ENCODE measurements at places on chromosomes 11 and 22.

DNA sequence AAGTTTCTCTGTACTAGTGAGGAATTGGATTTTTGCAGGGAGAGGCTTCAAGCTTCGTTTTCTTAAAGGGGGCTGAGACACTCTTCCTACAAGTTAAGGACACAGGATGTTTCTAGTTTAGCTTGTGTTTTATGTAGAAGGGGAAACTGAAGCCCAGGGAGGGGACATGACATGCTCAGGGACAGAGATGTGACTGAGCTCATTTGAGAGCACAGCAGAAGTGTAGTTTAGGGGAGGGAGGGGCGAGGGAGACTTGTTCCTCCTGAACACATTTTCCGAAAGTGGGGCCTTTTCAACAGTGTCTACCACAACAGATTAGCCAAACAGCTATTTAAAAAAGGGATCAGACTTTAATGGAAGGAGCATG lies 148.1 kb downstream of the FBXO7 start:
- no peak for DNase-seq

- no peak for DNase-seq
Measured at GRCh38 chr11:67577951-67578350, 5.7 kb upstream of the GSTP1 start.

DNA sequence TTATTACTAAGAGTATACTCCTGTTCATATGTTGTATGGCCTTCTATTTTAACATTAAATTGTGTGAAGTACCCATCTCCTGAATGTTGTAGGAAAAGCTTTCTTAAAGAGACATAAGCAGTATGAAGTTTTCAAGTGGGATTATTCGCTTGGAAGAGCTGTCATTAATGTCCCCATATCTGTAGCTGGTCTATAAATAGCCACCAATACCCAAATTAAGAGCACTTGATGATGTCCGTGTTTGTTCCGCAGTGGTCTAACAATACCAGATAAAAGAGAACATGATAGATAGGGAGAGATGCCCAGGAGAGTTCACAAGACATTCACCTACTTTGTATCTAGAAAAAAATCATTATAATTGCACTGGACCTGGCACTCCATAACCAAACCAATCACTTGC lies 527.6 kb downstream of the DLG2 start:
- no peak for DNase-seq

DNA sequence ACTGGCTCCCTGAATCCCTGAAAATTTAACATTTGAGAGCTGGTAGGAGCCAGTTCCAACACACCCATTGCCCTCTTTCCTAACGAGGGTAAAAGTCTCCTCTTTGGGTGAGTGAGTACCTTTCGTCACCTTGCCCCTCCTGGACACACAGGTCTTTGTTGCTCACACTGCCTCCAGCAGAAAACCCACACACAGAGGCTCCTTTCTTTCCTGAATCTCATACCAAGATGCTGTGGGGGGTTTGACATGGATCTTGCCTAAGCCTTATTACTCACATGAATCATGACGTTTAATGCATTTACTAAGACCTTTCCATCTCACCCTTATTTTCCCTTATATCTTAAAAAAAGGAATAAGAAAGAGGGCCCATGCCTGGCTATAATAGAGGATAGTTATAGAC lies 53.0 kb downstream of the PARVA start:
- no peak for DNase-seq

DNA sequence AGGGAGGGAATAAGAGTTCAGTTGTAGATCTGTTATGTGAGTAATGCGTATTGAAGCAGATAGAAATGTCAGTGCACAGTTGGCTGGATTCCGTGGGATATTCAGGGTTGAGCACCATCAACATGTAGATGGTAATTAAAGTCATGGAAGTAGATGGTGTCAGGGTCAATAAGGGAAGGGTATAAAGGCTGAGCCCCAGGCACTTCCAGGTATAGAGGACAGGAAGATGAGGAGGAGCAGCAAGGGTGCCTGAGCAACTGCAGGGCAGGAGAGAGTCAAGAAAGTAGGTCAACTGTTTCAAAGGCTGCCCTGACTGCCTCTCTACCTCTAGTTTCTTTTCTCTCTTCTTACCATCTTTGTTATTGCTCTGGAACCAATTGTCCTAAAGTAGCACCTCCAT lies 85.9 kb downstream of the MICAL2 start:
- no peak for DNase-seq

DNA sequence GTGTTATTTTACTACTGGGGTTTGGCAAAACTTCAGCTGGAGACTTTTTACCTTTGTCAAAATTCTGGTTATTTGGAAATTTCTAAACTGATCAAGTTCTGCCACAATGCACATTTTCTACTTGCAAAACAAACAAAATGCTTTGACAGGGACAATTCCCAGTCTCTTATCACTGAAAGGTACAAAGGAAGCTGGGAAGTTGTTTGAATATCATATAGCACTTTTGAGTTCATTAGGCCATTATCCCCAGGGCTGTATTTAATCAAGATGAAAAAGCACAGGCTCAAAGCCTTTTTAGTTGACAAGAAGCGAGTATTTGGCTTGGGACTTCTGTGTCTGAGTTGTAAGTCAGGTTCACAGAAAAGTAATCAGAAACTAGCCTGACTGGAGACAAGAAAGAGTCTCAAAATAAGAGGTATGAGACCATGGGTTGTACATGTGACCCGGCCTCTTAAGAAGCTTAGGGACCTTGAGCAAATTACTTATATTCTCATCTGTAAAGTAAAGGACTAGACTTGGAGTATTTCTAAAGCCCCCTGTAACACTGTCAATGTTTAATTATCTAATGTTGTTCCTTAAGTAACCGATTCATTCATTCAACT lies 2.9 kb upstream of the HORMAD2 start:
- no peak for DNase-seq

- DNase-seq: no peak
Measured at GRCh38 chr11:107567739-107568335, 2.3 kb upstream of the ALKBH8 start.

DNA sequence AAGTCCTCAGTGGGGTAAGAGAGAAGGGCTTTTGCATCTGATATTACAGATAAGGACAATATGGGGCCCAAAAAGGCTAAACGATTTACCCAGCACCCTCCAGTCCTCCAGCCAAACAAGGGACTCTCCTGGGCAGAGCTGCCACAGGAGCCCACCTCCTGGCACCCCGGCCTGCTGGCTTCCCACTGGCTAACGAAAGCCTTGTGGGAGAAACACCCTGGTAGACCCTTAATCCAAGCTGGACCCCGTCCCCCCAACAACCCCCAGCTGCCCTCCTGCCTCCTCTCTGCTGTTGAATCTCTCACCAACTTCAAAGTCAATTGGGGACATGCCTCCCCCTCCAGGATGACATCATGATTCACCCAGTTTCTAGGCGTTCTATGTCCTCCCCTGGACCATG lies 10.8 kb downstream of the C1QTNF6 start:
- no peak for DNase-seq

DNA sequence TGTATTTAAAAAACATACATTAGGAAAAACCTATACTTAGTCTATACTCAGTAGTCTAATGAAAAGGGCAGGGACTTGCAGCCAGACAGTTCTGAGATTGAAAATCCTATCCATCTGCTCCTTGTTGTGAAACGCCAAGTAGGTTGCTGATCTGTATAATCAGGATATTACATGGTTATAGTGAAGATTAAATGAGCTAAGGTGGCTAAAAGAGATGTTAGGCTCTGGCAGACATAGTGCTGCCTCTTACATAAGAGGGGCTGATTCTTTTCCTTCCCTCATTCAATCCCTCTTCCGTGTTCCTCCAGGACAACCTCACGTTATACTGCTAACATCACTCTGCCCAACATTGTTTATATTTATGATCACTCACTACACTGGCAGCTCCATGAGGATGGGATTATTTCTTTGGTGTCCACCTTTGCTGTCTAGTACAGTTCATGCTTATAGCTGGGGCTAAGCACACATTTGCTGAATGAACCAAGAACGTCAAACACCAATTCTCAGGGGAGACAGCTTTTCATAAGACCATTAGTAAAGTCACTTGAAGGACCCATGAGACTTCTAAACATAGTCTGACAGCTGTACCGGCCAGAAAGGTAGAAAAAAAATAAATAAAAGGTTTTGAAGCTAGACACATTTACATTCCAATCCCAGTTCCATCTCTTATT lies 46.3 kb downstream of the GAB2 start:
- DNase-seq: no peak

GRCh38 chr11:121958971-121959325 lies 157.1 kb downstream of the BLID start:
- no peak for DNase-seq

Measured in common myeloid progenitor, CD34-positive (primary cell).